CD4-positive, alpha-beta T cell treated with Interleukin-6 for 4 hours (primary cell): ENCODE measurements at places on chromosomes 7 and 10.
A peak's percentile ranks its signal among the peaks of the same experiment; 100 is the strongest.

DNA sequence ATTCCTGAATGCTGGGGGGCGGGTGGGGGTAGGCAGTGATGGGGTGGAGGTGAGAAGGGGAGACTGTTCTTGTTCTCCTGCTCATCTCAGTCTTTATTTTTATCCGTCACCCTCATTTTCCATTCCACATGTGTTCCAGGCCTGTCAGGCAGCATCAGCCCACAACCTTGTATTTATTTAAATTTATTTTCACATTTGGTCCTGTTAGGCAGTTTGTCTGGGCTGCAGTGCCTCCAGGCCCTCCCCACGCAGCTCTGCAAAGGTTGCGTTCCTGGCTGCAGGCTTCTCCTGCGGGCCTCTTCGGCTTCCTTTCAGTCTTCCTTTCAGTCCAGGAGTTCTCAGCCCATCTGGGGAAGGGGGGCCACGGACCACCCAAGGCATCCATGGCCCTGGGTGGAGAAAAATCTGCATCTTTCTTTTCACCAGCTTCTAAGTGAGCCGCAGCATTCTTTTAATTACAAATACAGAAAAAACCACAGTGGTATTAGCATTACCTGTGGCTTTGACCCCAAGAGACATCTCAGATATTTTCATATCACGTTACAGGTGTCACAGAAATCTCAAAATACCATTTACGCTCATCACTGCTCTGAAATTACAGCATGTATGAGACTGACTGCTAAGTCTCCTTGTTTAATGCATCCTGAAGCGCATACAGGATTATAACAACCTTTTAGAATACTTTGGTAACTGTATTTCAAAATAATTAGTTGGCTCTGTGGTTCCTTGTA is 94.0 kb downstream of the C10orf105 start:
- DNase-seq, result no peak

DNA sequence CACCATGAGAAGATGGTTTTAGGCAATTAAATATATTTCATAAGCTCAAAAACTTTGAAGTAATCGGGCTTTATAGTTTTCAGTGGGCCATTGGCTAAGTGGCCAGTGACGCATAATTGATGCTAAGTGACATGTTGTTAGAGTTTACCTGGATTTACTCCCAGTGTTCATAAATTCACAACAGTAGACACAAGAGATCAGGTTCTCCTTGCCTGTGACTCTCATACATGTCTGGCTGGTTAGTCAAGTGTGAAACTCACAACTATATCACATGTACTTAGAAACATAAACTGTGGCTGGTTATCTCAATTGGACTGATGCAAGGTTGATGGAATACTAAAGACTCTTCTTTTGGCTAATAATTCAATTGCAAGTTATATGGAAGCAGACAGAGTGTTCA is 26.2 kb downstream of the ASB15 start:
- no peak for DNase-seq

GRCh38 chr7:150978126-150978789 is at the start of gene KCNH2:
KCNH2 (minus strand) TSS chr7:150978321; CDS start chr7:150977913, 408 bp downstream.
- DNase-seq, result peak; percentile 65

DNA sequence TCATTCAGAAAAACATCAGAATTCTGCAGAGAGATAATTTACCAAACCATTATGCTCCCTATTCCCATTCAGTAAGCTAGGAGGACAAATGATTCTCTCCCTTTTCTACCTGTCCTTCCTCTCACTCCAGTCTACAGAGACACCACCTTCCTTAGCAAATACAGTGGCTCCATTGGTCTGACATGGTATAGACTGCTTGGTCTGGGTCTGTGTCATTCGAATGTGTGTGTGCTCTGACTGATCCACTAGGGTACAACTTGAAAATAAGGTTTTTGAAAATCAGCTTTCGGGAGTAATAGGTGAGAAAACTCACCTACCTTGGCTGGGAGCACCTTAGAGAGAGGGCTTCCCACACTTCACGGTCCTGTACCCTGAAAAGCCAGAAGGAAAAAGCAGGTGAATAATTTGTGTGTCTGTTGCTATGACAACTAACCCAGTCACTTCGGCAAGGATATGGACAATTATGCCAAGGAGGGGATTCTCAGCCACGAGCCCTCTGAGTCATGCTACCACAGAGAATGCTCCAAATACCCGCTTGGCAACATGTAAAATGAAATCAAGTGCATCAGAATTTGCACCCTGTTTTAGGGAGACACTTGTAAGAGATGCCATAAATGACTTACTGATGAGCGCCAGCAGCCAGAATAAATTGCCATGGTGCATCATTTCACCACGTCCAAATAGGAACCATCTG is 114.5 kb upstream of the PRKCQ start:
- no peak for DNase-seq

GRCh38 chr7:66758950-66759628 is 18.6 kb downstream of the RABGEF1 start:
- no peak for DNase-seq

- DNase-seq, result peak; percentile 10
These were observed 38.6 kb upstream of the MXI1 start for GRCh38 chr10:110168601-110169481.

DNA sequence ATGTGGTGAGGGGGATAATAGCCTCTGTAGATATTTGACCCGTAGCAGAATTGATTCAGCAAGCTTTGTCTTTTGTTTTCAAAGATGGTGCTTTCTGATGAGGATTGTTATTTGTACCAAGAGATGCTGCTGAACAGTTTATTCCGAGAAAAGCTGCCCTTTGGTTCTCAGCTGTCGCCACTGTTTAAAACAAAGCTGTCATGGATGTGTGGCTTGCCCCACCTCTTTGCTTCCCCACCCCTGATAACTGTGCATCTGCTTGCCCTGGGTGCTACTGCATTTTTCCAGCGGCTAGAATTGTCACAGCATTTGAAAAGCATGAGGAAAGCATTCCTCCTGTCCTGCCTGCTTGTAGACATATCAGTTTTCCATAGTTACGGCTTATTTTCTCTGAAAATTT is 226.9 kb upstream of the CSTF2T start:
- no peak for DNase-seq

GRCh38 chr10:27717861-27718260 is 27.8 kb downstream of the MKX start:
- no peak for DNase-seq

GRCh38 chr7:55138663-55139062 is 119.8 kb downstream of the EGFR start:
- DNase-seq, result no peak
